ENCODE measurements at places on chromosomes 3 and 15.

GRCh38 chr3:31014317-31015040 is 120.0 kb upstream of the GADL1 start:
- no peak overlapping the region for H3K4me3 ChIP-seq
- no peaks in the 10 kb centered on the region for H3K4me1 ChIP-seq
- peak; percentile 18 for DNase-seq
- no peak overlapping the region for H3K27ac ChIP-seq
- H3K27me3 ChIP-seq: peaks cover 5% of the 10 kb centered on the region
- H3K36me3 ChIP-seq: no peaks in the 10 kb centered on the region

DNA sequence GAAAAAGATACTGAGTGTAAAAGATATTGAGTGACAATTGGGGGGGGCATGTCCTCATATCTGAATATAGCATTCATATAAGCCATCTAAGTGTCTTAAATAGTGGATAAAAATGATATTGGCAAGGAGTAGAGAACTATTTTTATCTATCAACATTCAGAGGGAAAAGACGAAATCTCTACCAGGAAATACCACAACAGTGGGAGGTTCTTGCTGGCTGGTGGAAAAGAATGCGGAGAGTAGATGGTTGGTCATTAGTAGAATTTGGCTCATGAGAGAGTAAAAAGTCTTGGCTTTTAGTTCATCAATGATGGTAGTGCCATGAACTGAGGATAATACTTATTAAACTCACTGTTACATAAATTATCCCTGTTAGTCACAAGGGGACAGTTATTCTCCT is 4.8 kb upstream of the TCF12 start:
- no peak overlapping the region for H3K4me3 ChIP-seq
- no peak overlapping the region for H3K27ac ChIP-seq
- H3K36me3 ChIP-seq: no peaks in the 10 kb centered on the region
- peaks cover 2% of the 10 kb centered on the region for H3K27me3 ChIP-seq
- H3K4me1 ChIP-seq: peaks cover 8% of the 10 kb centered on the region

DNA sequence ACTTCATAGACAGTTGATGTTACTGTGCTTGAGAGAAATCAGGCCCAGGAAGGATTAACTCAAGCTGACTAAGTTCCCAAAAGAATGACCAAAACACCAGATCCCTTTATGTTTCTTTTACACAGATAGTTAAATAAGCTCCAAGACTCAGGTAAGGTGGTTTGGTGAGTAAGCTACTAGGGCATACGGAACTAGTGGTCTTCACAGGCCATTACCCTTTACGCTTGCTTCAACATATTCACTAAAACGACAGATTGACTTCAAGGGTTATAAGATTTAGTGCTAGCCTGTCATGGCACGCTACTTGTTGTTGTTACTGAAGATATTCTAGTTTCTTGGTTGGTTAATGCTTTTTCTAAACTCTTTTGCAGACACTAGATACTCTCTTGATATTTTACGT is 369.3 kb downstream of the LPP start:
- H3K4me3 ChIP-seq: no peak overlapping the region
- peaks cover 2% of the 10 kb centered on the region for H3K4me1 ChIP-seq
- no peak overlapping the region for H3K27ac ChIP-seq
- H3K27me3 ChIP-seq: no peaks in the 10 kb centered on the region
- H3K36me3 ChIP-seq: peaks cover 9% of the 10 kb centered on the region

- no peak overlapping the region for H3K4me3 ChIP-seq
- no peaks in the 10 kb centered on the region for H3K36me3 ChIP-seq
- H3K27ac ChIP-seq: no peak overlapping the region
Measured at GRCh38 chr3:123386477-123387040, 62.3 kb downstream of the ADCY5 start.

DNA sequence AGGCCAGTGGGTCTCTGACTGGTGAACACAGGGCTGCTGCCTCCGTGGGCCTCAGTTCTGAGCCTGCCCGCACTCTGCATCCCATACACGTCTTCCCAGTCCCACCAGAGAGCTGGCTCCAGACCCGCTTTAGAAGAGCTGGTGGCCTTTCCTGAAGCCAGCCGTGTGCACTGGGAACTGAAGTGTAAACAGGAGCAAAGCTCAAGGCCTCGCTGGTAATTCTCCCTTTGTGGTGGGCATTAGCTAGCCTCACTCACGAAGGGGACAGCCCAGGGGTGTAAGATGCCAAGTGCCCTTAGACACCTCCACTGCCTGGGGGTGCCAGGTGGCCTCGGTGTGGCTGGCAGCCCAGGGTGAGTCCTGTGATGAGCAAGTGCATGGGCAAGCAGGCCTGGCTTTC is 12.9 kb upstream of the LINGO1 start:
- H3K4me3 ChIP-seq: no peak overlapping the region
- H3K36me3 ChIP-seq: no peaks in the 10 kb centered on the region
- H3K4me1 ChIP-seq: no peaks in the 10 kb centered on the region
- no peak for DNase-seq
- H3K27me3 ChIP-seq: peaks cover 3% of the 10 kb centered on the region
- no peak overlapping the region for H3K27ac ChIP-seq

DNA sequence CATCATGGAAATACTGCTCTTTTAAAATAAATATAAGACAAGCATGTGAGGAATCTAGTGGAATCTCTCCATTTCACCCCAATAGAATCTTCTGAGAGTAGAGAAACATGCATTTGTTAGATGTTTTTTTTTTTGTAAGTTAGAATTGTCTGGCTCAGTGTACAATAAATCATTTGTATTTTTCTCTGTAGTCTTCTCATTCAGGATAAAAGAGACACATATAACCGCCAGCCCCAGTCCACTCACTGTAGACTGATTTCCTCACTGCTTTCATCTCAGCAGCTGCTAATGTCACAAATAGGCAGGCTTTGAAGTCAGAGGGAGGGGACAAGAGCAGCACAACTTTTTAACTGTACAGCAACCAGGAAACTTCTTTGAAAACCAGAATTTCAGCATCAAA is 140.2 kb upstream of the RBMS3 start:
- H3K4me1 ChIP-seq: no peaks in the 10 kb centered on the region
- no peaks in the 10 kb centered on the region for H3K27me3 ChIP-seq
- H3K4me3 ChIP-seq: no peak overlapping the region
- H3K27ac ChIP-seq: no peak overlapping the region
- H3K36me3 ChIP-seq: no peaks in the 10 kb centered on the region
- DNase-seq: no peak

DNA sequence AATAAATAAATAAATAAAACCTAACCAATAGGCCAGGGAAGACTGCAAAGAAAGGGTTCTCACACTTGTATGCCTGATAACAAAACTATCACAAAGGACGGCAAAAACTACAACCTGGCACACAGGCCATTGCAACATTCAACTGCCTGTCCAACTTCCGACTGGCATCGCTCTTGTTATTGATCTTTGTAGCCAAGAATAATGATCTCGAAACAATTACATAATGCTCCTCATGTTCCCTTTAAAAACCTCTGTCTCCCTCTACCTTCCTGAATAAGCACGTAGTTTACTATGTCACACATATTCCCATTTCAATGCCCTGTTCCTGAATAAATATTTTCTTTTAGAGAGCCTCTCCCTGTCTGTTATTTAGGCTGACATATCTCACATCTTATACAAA is 74.3 kb downstream of the B3GNT5 start:
- H3K4me1 ChIP-seq: peaks cover 16% of the 10 kb centered on the region
- no peak overlapping the region for H3K27ac ChIP-seq
- H3K4me3 ChIP-seq: no peak overlapping the region
- DNase-seq: no peak
- H3K27me3 ChIP-seq: no peaks in the 10 kb centered on the region
- H3K36me3 ChIP-seq: no peaks in the 10 kb centered on the region

DNA sequence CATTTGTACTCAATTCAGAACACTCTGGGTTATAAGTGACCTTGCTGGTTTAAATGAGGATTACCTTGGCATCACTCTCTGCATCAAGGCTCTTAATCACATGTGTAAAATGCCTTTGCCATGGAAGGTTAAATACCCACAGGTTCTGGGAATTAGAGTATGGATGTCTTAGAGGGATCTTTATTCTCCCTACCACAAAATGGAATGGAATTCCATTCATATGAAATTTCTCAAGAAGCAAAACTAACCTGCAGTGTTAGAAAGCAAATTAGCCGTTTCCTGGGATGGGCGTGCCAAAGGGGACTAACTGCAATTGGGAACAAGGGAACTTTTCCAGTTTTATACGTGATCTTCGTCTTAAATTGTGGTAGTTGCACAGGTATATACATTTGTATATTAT is 39.8 kb downstream of the TBL1XR1 start:
- no peak for DNase-seq
- peaks cover 34% of the 10 kb centered on the region for H3K36me3 ChIP-seq
- H3K4me3 ChIP-seq: no peak overlapping the region
- H3K4me1 ChIP-seq: peaks cover 25% of the 10 kb centered on the region
- H3K27me3 ChIP-seq: no peaks in the 10 kb centered on the region
- H3K27ac ChIP-seq: no peak overlapping the region

DNA sequence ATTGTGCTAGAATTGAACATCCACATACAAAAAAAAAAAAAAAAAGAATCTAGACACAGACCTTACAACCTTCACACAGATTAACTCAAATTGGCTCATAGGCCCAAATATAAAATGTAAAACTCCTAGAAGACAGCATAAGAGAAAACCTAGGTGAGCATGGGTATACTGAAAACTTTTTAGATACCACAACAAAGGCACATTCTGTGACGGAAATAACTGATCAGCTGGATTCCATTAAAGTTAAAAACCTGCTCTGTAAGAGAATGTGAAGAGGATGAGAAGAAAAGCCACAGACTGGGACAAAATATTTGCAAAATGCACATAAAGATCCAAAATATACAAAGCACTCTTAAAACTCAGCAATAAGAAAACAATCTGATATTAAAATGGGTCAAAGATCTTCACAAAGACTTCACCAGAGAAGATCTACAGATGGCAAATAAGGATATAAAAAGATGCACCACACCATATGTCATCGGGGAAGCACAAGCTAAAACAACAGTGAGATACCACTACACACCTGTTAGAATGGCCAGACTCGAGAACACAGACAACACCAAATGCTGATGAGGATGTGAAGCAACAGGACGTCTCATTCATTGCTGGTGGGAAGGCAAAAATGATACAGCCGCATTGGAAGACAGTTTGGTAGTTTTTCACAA is 167.9 kb downstream of the PDE8A start:
- peaks cover 4% of the 10 kb centered on the region for H3K27me3 ChIP-seq
- DNase-seq: no peak
- no peaks in the 10 kb centered on the region for H3K36me3 ChIP-seq
- no peak overlapping the region for H3K4me3 ChIP-seq
- H3K27ac ChIP-seq: no peak overlapping the region
- H3K4me1 ChIP-seq: peaks cover 9% of the 10 kb centered on the region

GRCh38 chr3:45081506-45082141 is 55.5 kb downstream of the CLEC3B start:
- H3K27ac ChIP-seq: no peak overlapping the region
- H3K4me1 ChIP-seq: peaks cover 10% of the 10 kb centered on the region
- H3K27me3 ChIP-seq: no peaks in the 10 kb centered on the region
- DNase-seq: no peak

- no peak for DNase-seq
- peaks cover 8% of the 10 kb centered on the region for H3K27me3 ChIP-seq
- H3K4me3 ChIP-seq: no peak overlapping the region
- no peaks in the 10 kb centered on the region for H3K36me3 ChIP-seq
- no peak overlapping the region for H3K27ac ChIP-seq
Measured at GRCh38 chr3:156602424-156602823, 47.5 kb upstream of the SSR3 start.

DNA sequence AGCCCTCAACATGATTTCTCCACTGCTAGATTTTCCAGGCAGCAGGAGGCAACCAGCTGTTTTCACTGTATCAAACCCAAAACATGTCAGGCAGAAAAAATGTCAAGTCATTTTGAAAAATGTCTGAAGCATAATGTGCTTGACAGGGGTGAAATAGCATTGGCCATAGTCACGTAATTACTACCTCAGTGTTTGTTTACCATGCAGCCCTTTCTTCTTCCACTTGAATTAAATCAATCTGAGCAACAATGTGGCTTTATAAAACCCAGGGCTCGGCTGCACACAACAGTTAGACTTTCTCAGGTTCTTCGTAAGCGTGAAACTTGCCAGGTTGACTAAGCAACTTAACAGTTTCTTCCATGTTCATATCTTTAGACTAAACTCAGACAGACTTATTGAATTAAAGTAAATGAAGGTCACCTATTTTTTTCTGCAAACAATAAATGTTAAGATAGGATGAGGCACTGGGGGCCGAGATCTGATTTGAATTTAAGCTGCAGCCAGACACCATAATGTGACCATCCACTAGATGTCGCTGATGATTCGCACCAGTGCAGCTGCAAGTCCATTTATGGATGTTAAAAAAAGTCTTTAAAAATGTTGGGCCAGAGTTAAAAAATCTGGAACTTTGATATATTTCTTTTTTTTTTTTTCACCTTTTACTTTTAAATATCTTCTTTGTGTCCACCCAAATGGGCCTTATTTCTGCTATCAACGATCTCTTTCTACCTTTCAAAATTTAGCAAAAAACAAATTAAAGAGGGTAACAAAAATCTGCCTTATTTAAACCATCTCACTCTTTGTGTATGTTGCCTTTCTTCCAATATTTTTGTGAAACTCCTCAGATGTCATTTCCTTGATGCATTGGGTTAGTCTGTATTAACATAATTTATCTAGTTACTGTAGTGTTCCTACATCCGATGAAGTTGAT is 305.9 kb downstream of the CACNA2D3 start:
- H3K36me3 ChIP-seq: no peaks in the 10 kb centered on the region
- DNase-seq: peak; percentile 10
- H3K27ac ChIP-seq: no peak overlapping the region
- no peaks in the 10 kb centered on the region for H3K27me3 ChIP-seq

- H3K4me3 ChIP-seq: no peak overlapping the region
- no peak overlapping the region for H3K27ac ChIP-seq
- H3K36me3 ChIP-seq: peaks cover 13% of the 10 kb centered on the region
- no peak for DNase-seq
Measured at GRCh38 chr15:90211440-90212143, 10.5 kb downstream of the SEMA4B start.

DNA sequence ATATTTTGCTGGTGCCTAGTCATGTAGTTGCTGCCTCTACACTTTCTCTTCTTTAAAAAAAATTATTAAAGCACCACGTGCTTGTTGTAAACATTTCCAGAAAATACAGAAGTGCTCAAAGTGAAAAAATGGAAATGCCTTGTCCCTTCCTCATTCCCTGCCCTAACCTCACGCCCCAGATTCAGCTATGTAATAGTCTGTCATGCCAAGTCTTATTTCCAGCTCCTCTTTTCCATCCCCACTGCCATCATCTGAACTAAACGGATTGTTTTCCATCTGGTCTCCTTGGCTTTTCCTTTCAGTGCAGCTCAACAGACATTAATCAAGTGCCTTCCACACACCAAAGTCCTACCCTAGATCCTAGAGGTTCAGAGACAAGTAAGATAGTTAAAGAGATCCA is 15.5 kb downstream of the ZNF774 start:
- H3K27ac ChIP-seq: no peak overlapping the region
- no peak for DNase-seq
- H3K36me3 ChIP-seq: peaks cover 2% of the 10 kb centered on the region
- H3K27me3 ChIP-seq: no peaks in the 10 kb centered on the region
- H3K4me1 ChIP-seq: peaks cover 26% of the 10 kb centered on the region

- H3K27ac ChIP-seq: no peak overlapping the region
- DNase-seq: no peak
- H3K36me3 ChIP-seq: peaks cover 27% of the 10 kb centered on the region
- no peaks in the 10 kb centered on the region for H3K27me3 ChIP-seq
Measured at GRCh38 chr15:68158046-68158628, 47.0 kb downstream of the CALML4 start.

Measured in T-helper 2 cell treated with Interferon-gamma antibody and Interleukin-4, amounts not matched to agents 5 μg/mL and 100 μg/mL, for 36 hours (primary cell).